ENCODE measurements at places on chromosomes 1 and 21. TPM values are rescaled to one million over a fixed set of nuclear protein-coding genes. Genes with fewer than 3 reads are reported as not detected.

DNA sequence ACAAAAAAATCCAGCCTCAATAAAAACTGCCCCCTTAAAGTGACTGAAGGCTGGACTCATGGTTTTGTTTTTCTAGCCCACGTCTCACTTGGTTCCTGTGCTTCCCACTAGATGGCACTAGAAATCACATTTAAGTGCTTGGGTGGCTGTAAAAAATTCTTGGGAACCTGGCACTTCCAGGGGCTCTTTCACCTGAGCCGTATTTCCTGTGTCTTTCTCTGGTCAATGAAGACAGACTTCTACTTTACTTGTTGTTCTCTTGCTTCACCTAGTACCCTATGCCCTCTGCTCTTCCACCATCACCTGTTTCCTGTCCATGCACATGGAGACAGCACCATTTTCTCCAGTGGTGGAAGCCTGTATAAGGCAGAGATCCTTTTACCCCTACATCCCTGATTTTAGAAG, 20.0 kb downstream of the METTL13 start:
- DNase-seq: no peak
- no peak overlapping the region for H3K27ac ChIP-seq
- no peak overlapping the region for H3K4me3 ChIP-seq
- no peaks in the 10 kb centered on the region for H3K27me3 ChIP-seq
- H3K4me1 ChIP-seq: no peaks in the 10 kb centered on the region
- H3K36me3 ChIP-seq: no peaks in the 10 kb centered on the region

TFAP2E gene
- not detected for total RNA-seq

DNA sequence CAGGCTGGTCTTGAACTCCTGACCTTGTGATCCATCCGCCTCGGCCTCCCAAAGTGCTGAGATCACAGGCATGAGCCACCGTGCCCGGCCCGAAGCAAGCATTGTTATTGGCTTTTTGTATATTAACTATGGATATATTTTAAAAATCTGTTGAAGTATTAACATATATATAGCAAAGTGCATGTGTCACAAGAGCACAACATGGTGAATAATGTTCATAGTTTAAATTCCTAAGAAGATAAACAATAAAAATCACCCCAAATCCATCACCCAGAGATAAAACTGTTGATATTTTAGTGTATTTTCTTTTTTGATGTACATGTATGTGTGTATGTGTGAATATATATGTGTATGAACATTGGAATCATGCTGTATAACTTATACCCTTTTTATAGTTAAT, 9.1 kb upstream of the FOXE3 start:
- H3K4me1 ChIP-seq: no peaks in the 10 kb centered on the region
- H3K27me3 ChIP-seq: no peaks in the 10 kb centered on the region
- no peak for DNase-seq
- H3K4me3 ChIP-seq: no peak overlapping the region
- H3K36me3 ChIP-seq: no peaks in the 10 kb centered on the region

MYOG gene
- not detected for total RNA-seq
